ENCODE measurements at places on chromosomes 6 and 20. TPM values are rescaled to one million over a fixed set of nuclear protein-coding genes. Genes with fewer than 3 reads are reported as not detected.

DNA sequence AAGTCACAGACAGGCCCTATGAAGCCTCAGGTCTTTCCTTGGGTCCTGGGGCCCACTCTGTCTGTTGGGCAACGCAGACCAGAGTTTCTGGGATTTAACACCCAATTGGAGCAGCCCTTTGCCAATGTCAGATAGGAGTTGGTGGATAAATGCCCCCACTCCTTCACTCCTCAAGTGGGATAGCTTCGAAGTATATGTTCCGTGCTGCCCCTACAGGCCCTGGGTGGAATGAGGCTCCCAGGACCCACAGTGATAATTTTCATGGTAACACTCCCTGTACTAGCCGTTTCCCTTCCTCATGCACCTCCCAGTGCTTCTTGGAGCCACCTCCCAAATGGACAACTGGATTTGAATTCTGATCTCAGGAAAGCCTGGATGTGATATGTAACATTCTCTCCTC, 145.4 kb downstream of the FOXA2 start:
- DNase-seq: no peak
- H3K4me1 ChIP-seq: no peaks in the 10 kb centered on the region
- H3K4me3 ChIP-seq: no peak overlapping the region
- H3K27ac ChIP-seq: no peak overlapping the region
- H3K27me3 ChIP-seq: peaks cover 5% of the 10 kb centered on the region

- H3K27me3 ChIP-seq: no peaks in the 10 kb centered on the region
- H3K4me1 ChIP-seq: no peaks in the 10 kb centered on the region
- no peak for DNase-seq
- H3K36me3 ChIP-seq: no peaks in the 10 kb centered on the region
Observed at GRCh38 chr20:40868551-40869217, 159.9 kb upstream of the TOP1 start.

DNA sequence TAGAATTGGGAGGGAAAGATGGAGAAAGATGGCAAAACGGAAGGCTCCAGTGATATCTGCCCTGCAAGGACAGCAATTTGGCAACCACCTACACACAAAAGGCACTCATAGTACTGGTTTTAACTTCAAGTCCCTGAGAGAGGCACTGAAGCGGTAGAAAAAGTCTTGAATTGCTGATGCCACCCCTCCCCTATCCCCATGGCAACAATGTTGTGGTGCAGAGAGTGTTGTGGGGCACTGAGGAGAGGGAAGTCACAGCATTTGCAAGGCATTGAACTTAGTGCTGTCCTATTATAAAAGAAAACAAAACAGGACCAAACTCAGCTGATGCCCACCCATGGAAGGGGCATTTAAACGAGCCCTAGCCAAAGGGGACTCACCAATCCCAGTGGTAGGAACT, 343.7 kb downstream of the HAO1 start:
- H3K36me3 ChIP-seq: no peaks in the 10 kb centered on the region
- H3K4me3 ChIP-seq: no peak overlapping the region
- no peak for DNase-seq
- no peaks in the 10 kb centered on the region for H3K4me1 ChIP-seq

Gene OR2B6
- polyA plus RNA-seq: 0.46 TPM

GRCh38 chr20:47392015-47392720, 35.7 kb upstream of the ZMYND8 start:
- no peak overlapping the region for H3K4me3 ChIP-seq
- no peaks in the 10 kb centered on the region for H3K27me3 ChIP-seq
- H3K4me1 ChIP-seq: no peaks in the 10 kb centered on the region
- no peak overlapping the region for H3K27ac ChIP-seq

GRCh38 chr20:35737865-35738333, 4.2 kb downstream of the RBM39 start:
- peaks cover 77% of the 10 kb centered on the region for H3K36me3 ChIP-seq
- no peaks in the 10 kb centered on the region for H3K27me3 ChIP-seq
- H3K27ac ChIP-seq: no peak overlapping the region
- no peak overlapping the region for H3K4me3 ChIP-seq

Gene TAAR1
- polyA plus RNA-seq: not detected

DNA sequence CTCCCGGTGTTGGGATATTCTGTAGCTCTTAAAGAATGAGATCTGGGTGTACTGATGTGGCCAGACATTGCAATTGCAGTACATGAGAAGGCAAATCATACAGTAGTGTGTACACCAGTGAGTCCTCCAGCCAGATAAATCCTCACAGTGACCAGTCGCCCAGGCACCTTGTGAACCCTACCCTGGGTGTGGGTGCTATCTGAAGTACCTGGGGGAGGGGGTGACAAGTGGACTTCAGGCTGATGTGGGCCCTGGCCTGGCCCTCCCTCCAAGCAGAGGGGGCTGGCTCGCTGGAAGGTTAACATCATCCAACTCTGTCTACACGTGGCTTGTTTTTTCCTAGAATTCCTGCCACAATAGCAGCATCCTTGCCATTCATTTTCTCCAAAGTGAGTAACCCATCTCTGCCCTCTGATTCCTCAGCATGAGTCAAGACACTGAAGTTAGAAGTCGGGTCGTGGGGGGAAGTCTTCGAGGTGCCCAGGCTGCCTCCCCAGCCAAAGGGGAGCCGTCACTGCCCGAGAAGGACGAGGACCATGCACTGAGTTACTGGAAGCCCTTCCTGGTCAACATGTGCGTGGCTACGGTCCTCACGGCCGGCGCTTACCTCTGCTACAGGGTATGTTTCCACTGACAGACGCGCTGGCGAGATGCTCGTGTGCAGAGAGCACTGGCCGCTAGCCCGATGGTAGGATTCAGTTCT, 70.8 kb downstream of the PTPN1 start:
- no peak overlapping the region for H3K27ac ChIP-seq
- no peak for DNase-seq
- peaks cover 33% of the 10 kb centered on the region for H3K36me3 ChIP-seq
- H3K4me3 ChIP-seq: no peak overlapping the region
- no peaks in the 10 kb centered on the region for H3K27me3 ChIP-seq

- no peak overlapping the region for H3K4me3 ChIP-seq
- H3K27me3 ChIP-seq: no peaks in the 10 kb centered on the region
- H3K36me3 ChIP-seq: peaks cover 4% of the 10 kb centered on the region
- H3K27ac ChIP-seq: no peak overlapping the region
- DNase-seq: no peak
- no peaks in the 10 kb centered on the region for H3K4me1 ChIP-seq
Observed at GRCh38 chr20:49510562-49511122, 28.2 kb upstream of the KCNB1 start.

Gene HNF4A
- polyA plus RNA-seq: 0.03 TPM

DNA sequence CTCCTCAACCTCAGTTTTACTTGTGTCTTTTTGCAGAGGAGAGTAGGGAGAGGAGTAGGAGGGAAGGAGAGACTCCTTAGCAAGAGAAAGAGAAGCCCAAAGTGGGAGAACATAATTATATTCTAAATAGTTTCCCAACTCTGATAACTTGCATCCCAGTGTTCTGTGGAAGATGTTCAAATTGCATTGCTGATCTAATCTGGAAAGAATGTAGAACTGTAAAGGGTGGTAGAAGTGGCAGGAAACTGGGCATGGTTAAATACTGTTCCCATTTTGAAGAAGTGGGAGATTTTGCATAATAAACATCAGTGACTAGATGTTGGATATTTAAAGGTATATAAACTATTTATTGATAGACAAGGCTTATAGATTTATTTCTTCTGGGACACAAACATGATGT, 42.6 kb upstream of the HMGN3 start:
- no peaks in the 10 kb centered on the region for H3K4me1 ChIP-seq
- no peak overlapping the region for H3K27ac ChIP-seq
- DNase-seq: no peak
- no peak overlapping the region for H3K4me3 ChIP-seq
- no peaks in the 10 kb centered on the region for H3K27me3 ChIP-seq

DNA sequence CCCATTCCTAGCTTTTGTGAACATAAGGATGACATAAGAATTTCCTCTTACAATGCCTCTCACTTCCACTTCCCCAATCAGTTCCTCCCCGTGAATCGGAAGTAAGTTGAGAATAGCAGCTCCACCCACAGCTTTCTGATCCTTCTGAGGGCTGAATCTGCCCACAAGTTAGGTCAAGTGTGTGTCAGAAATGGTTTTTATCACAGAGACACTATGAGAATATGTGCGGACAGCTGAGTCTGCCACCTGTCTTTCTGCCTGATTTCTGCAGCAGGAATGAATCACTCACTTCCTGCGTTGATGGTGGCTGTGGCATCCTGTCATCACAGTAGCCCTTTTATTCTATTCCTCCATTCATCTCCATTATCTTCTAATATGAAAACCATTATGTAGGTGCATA, 70.2 kb downstream of the RIN2 start:
- H3K27me3 ChIP-seq: no peaks in the 10 kb centered on the region
- H3K4me3 ChIP-seq: no peak overlapping the region
- no peaks in the 10 kb centered on the region for H3K4me1 ChIP-seq

Gene PSORS1C1
- 0.12 TPM for polyA plus RNA-seq

DNA sequence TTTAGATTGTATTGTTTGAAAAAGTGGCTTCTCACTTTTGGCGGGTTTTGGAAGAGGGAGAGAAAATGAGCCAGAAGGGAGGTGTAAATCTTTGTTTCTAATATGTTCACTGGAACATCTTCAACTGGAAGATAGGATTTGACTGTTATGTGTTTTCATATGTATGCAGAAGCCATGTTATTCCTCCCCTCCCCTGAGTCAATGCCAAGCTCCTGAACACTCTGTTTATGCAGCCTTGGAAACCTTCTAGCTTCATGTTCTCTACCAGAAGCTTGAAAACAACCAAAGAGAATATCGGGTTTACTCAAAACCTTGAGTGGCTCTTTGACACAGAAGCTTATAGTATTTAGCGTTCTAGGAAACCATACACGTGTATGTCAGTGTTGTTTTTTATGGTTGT, 279.1 kb downstream of the PRL start:
- no peak overlapping the region for H3K27ac ChIP-seq
- no peaks in the 10 kb centered on the region for H3K4me1 ChIP-seq
- no peak overlapping the region for H3K4me3 ChIP-seq
- DNase-seq: no peak
- H3K36me3 ChIP-seq: no peaks in the 10 kb centered on the region

GRCh38 chr20:8994045-8994444, 74.8 kb upstream of the PLCB4 start:
- H3K4me1 ChIP-seq: peaks cover 3% of the 10 kb centered on the region
- no peak overlapping the region for H3K4me3 ChIP-seq
- no peak for DNase-seq
- H3K27ac ChIP-seq: no peak overlapping the region
- no peaks in the 10 kb centered on the region for H3K27me3 ChIP-seq

- no peaks in the 10 kb centered on the region for H3K36me3 ChIP-seq
- H3K27ac ChIP-seq: no peak overlapping the region
- no peaks in the 10 kb centered on the region for H3K27me3 ChIP-seq
- H3K4me3 ChIP-seq: no peak overlapping the region
- no peaks in the 10 kb centered on the region for H3K4me1 ChIP-seq
- no peak for DNase-seq
Observed at GRCh38 chr20:2053615-2054014, 48.0 kb upstream of the STK35 start.

Gene PIM1
- polyA plus RNA-seq: 42.7 TPM

DNA sequence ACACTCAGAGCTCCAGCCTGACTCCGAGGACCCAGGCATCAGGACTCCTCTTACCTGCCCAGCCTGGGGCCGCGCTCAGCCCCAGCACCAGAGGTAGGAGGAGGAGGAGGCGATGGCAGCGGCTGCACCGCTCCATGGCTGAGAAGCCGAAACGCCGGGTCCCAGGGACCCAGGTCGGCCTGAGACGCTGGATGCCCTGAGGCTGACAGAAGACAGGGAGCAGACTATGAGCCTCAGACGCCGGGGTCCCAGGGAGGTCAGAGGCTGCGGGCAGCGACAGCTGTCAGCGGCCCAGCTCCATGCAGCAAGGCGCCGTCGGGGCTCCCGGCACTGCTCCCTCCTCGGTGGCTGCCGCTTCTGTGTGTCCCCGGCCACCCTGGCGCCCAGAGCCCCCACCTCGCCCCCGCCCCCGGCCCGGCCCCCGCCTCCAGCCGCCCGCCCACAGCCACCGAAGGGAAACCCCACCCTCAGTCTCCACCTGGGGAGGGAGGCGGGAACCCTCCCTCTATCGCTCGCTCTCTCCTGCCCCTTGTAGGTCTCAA, at the start of gene COL11A2:
Gene COL11A2 (minus strand): TSS at position 363 of the 542 bp plus-strand sequence. CDS start 227 bp downstream, at position 136.
- no peak for DNase-seq
- peaks cover 15% of the 10 kb centered on the region for H3K27me3 ChIP-seq
- H3K27ac ChIP-seq: no peak within 1 kb of the TSS
- peaks cover 4% of the 10 kb centered on the region for H3K36me3 ChIP-seq
- peaks cover 8% of the 10 kb centered on the region for H3K4me1 ChIP-seq

DNA sequence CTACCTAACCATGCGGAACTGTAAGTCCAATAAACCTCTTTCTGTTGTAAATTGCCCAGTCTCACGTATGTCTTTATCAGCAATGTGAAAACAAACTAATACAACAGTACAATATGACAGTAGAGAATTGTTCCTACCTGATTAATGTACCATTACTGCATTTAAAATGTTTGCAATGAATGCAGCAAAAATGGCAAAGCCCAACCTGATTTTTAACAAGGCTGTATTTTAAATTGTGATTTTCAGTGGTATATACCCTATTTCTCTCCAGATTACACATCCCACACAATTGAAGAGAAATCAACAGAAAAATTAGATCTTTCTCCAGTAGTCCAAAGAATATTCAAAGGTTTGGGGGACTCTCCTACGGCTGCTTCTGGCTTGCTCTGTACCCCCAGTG, 3.3 kb upstream of the PCSK2 start:
- H3K4me3 ChIP-seq: no peak overlapping the region
- peaks cover 9% of the 10 kb centered on the region for H3K4me1 ChIP-seq
- no peak overlapping the region for H3K27ac ChIP-seq

DNA sequence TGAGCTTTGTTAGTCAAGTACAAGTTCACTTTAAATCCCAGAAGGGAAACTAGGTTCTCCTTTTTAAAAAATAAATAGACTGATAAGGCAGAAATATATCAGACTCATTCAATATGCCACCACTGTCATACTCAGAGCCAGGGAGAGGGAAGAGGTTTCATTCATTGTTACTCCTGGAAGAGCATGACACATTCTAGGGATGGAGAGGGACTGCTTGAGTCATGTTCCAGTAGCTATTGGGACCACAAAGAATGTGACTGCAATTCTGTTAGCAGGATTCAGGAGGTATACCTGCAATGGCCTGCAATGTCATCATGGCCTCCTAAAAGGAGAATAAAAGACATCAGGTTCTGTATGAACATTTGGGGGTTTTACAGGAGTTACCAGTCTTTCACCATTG, 167.6 kb downstream of the TFAP2B start:
- no peaks in the 10 kb centered on the region for H3K4me1 ChIP-seq
- H3K27ac ChIP-seq: no peak overlapping the region
- no peaks in the 10 kb centered on the region for H3K36me3 ChIP-seq

DNA sequence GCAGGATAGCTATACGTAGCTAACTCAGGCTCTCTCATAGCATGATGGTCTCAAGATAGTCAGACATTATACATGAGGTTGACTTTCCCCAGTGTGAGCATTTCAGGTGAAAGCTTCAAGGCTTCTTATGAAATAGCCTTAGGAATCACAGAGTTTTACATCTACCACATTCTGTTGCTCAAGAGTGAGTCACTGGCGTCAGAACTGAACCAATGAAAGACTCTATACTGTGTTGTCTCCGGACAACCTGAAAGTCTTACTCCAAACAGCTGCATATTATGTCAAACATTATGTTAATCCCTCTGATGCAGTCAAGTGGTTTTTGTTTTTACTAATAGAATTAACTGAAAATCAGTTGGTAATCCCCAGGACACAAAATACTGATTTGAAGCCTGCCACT, 79.8 kb upstream of the TRDN start:
- H3K4me1 ChIP-seq: no peaks in the 10 kb centered on the region
- no peak overlapping the region for H3K27ac ChIP-seq
- no peak for DNase-seq
- H3K27me3 ChIP-seq: no peaks in the 10 kb centered on the region
- H3K36me3 ChIP-seq: no peaks in the 10 kb centered on the region

Gene C6orf15
- polyA plus RNA-seq: 0.06 TPM

Gene RNF39
- 2.3 TPM for polyA plus RNA-seq

Gene ZFP57
- 0.85 TPM for polyA plus RNA-seq

Gene FILIP1
- polyA plus RNA-seq: 2.0 TPM
